ENCODE measurements at places on chromosomes 5 and 9.

GRCh38 chr5:21807953-21808352, 1045.2 kb downstream of the CDH12 start:
- no peak for DNase-seq

GRCh38 chr5:178426326-178427130, 163.7 kb downstream of the COL23A1 start:
- no peak for DNase-seq

DNA sequence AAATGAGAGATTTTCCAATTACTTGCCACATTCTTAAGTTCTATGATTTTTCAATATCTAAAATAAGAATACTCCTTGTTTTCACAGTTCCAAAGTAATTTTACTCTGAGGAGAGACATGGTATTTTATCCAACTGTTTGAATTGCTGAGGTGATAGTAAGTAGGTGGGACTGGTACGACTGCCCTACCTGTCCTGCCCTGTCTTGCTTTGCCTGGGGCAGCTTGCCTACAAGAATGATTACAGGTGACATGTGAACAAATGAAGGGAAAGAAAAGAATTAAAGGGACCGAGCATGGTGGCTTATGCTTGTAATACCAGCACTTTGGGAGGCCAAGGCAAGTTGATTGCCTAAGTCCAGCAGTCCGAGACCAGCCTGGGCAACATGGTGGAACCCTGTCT, 41.6 kb upstream of the HMGCS1 start:
- no peak for DNase-seq

DNA sequence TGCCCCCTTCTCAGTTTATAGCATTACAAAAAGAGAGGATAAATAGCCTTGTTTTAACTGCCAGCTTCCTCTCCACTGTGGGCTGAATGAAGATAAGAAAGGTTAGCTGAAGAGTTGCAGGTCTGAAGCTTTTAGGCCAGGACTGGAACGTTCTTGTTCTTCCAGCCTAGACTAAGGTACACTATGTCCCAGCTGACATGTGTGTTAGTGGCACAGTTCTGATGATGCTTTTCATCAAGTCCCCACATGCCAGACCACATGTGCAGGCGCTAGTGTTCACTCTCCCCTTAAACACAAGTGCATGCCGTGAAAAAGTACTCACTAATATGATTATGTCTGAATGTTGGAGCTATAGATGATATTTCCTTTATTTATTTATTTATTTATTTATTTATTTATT, 40.7 kb downstream of the STXBP1 start:
- DNase-seq: no peak

- DNase-seq: no peak
Observed at GRCh38 chr9:15468145-15468544, 42.6 kb downstream of the PSIP1 start.

- no peak for DNase-seq
Observed at GRCh38 chr9:89969881-89970639, 365.2 kb downstream of the GADD45G start.

- no peak for DNase-seq
Observed at GRCh38 chr9:110148384-110148783, 59.6 kb downstream of the C9orf152 start.

- DNase-seq: peak; percentile 9
Observed at GRCh38 chr5:137753691-137754187, 424 bp downstream of the HNRNPA0 start.

DNA sequence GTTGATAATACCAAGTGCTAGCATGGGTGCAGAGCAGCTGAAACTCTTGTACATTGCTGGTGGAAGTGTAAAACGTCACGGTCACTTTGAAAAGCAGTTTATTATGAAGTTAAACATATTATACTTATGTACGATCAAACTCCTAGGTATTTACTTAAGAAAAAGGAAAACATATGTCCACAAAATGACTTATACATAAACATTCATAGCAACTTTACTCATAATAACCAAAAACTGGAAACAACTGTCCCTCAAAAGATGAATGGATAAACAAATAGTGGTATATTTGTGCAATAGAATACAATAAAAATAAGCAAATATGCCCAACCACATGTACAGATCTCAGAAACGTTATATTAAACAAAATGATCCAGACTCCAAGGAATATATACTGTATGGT, 92.3 kb upstream of the TRIO start:
- DNase-seq: no peak

DNA sequence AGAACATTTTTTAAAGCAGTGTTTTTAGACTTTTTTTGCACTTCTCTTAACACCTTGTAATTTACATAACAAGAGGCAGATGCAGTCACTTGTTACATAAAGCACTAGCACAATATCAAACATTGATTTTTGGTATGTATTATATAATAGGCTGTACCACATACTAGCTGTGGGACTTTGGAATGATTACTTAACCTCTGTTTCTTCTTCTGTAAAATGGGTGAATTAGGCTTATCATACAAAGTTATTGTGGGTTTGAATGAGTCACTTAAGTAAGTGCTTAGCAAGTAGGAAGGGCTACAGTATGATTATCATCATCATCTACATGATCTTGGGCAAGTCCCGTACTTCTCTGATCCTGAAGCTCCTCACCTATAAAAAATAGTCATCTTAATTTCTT, 2.1 kb downstream of the FAM81B start:
- DNase-seq: no peak

- DNase-seq: no peak
Observed at GRCh38 chr9:89160806-89161205, 17.8 kb downstream of the SHC3 start.

DNA sequence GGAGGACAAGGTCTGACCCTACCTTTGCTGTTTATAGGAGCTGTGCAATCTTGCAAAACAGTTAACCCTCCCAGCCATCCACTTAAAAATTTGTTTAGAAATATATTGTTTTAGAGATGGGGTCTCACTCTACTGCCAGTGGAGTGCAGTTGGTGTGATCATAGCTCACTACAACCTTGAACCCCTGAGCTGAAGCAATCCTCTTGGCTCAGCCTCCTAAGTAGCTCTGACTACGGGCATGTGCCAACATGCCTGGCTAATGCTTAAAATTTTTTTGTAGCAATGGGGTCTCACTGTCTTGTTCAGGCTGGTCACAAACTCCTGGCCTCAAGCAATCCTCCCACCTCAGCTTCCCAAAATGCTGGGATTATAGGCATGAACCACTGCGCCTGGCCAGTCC, 120.2 kb upstream of the PJA2 start:
- DNase-seq: no peak

- DNase-seq: no peak
Observed at GRCh38 chr9:92612816-92613215, 57.1 kb downstream of the IPPK start.

DNA sequence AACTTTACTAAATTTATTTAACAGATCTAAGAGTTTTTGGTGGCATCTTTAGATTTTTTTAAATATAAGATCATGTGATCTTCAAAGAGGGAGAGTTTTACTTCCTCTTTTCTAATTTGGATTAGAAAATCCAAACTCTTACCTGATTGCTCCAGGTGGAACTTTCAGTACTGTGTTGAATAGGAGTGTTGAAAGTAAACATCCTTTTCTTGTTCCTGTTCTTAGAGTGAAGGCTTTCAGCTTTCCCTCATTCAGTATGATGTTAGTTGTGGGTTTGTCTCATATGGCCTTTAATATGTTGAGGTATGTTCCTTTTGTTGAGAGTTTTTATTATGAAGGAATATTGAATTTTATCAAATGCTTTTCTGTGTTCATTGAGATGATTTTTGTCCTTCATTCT, 650.0 kb upstream of the SGCD start:
- no peak for DNase-seq

DNA sequence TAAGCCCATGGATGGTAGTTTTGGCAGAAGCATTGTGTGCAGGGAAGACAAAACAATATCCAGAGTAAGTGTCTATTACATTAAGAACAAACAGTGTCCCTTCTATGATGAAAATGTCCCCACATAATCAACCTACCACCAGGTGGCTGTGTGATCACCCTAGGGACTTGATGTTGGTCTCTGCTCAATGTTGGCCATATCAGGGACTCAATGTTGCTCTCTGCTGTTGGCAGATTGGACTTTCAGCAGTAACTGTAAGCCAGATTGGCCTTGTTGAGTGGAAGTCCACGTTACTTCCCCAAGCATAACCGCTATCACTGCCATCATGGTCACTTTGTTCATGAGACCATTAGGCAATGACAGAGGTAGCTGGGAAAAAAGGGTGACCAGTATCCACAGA, 52.8 kb upstream of the PRSS3 start:
- DNase-seq: no peak

DNA sequence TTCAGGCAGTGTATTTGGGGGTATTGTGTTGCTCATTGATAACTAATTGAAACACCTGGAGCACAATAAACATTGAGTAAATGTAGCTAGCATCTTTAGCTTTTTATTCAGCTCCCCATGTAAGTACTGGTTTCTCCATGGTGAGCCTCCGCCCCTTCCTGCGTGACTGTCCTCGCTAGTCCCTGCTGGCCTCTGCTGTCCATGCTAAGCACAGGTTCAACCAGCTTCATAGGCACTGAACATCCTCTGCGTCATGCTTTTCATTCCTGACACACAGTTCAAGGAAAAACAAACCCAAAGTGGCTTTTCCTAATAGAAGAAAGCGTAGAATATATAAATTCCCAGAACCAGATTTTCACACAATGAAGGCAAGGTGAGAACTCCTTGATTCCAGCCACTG, 27.3 kb upstream of the DAP start:
- no peak for DNase-seq

DNA sequence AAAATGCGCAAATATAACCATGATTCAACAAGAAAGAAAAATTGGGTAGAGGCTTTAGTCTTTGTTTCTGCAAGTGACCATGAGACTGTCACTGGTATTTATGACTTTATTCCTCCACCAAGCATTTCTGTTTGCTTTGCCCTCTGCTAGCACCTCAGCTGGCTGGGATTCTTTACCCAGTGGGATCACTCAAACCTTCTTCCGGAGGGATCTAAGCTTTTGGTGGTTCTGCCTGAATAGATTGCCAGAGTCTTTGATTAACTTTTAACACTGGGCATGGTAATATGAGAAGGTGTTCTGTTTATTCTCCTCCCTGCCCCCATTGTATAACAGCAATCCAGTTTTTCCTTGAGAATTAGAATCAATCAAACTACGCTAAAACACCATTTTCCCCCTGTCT, 59.1 kb upstream of the FBN2 start:
- no peak for DNase-seq

DNA sequence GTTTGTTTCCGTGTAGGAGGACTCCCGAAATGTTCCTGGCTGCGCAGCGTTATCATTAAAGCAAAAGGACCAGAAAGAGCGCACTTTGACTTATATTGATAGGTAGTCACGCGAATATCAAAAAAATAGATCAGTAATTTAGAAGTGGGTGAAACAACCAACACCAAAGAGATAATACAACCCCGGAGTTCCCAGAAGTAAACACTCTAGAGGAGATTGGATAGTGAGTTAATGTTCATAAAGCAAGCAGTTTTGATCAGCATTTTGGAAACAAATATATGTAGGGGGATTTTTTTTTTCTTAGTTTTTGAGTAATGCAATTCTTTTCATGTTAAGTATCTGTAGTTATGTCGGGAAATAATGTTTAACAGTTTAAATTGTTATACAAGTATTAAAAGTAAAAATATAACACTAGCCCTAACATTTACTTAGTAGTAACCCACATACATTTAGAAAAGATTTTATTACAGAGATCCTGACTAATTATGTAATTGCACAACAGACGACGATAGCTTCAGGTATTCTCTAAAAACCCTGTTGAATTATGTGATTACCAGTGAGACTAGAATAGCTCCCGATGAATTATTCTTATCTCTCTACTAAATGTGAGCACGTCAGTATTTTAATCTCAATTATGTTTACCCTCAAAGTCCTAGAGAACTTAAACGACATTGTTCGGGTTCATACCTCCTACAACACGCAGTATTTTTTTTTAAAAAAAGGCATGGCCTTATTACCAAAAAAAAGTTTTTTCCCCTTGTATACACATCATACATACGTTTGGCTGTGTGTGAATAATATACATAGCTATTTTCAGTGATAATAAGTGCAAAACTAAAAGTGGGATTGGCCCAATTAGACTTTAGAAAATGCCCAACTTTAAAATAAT, 9.4 kb upstream of the NFIB start:
- no peak for DNase-seq

DNA sequence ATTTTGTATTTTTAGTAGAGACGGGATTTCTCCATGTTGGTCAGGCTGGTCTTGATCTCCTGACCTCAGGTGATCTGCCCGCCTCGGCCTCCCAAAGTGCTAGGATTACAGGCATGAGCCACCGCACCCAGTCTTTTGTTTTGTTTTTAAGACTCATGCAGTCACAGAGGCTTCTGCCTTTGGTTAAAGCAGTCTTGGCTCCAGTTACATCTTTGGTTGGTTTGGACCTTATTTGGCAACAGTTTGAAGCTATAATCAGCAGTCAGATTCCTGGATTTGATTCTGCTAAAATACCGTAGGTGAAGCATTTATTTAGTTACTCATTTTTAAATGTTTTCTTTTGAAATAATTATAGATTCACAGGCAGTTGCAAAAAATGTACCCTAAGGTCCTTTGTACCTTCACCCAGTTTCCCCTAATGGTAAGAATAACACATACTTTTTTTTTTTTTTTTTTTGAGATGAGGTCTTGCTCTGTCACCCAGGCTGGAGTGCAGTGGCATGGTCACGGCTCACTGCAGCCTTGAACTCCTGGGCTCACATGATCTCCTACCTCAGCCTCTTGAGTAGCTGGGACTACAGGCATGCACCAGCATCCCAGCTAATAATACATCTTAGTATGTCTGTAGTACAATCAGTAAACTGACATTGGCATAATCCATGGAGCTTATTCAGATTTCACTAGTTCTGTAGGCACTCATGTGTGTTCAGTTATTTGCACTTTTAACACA, 15.7 kb downstream of the USP20 start:
- no peak for DNase-seq

- peak; percentile 67 for DNase-seq
Observed at GRCh38 chr9:135480071-135480939, 723 bp downstream of the PPP1R26 start.

GRCh38 chr5:31251032-31251431, 57.5 kb downstream of the CDH6 start:
- no peak for DNase-seq

DNA sequence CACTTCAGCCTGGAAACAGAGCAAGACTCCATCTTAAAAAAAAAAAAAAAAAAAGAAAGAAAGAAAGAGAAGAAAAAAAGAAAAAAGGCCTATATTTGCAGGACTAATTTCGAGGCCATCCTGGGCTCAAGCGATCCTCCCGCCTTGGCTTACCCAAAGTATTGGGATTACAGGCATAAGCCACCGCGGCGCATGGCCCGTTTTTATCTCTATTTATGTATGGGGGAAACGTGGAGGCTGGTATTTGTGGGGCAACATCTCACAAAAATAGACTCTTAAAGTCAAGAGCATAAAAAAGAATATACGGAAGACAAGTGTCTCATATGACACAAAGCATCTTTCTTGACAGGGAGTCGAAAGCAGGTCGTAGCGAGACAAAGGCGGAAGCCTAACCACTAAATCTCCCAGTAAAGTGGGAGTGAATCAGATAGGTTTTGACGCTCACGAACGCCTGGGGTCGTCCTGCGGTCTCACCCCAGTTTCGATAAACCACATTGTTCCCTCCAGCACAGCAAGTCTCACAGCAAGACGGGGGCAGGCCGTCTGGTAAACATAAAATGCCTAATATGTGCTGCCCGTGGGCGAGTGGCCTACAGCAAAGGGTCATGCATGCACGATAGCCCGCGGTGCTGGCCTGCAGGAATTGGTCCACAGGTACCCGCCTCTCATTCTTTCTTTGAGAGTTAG, 1.8 kb upstream of the TRIM41 start:
- no peak for DNase-seq

GRCh38 chr5:98839469-98840383, 66.3 kb downstream of the RGMB start:
- DNase-seq: no peak

GRCh38 chr5:72009280-72009679, 98.0 kb upstream of the MAP1B start:
- no peak for DNase-seq

Data from H54 (cell line).